ENCODE measurements at places on chromosomes 3 and 15.
A peak's percentile ranks its signal among the peaks of the same experiment; 100 is the strongest.

GRCh38 chr15:72331021-72331420 is 11.1 kb upstream of the CELF6 start:
- no peak for DNase-seq

DNA sequence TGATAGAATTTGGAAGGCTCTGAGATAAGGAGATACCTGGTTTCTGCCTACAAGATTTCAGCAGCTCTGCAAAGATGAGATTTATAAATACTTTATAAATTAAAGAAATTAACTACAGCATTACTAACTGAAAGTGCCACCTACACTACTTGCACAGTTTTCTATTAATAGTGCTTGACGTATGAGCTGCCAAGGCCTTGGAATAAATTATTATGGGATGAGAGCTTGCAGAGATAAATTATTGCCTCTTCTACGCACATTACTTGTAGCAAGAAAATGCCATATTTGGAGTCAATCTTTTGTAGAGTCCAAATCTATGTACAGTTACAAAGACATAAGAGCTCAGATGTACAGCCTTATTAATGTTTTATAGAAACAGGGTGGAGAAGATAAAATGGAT is 89.1 kb downstream of the BCHE start:
- DNase-seq = no peak

- peak; percentile 39 for DNase-seq
Measured at GRCh38 chr3:110327870-110328269, 743.7 kb upstream of the NECTIN3 start.

DNA sequence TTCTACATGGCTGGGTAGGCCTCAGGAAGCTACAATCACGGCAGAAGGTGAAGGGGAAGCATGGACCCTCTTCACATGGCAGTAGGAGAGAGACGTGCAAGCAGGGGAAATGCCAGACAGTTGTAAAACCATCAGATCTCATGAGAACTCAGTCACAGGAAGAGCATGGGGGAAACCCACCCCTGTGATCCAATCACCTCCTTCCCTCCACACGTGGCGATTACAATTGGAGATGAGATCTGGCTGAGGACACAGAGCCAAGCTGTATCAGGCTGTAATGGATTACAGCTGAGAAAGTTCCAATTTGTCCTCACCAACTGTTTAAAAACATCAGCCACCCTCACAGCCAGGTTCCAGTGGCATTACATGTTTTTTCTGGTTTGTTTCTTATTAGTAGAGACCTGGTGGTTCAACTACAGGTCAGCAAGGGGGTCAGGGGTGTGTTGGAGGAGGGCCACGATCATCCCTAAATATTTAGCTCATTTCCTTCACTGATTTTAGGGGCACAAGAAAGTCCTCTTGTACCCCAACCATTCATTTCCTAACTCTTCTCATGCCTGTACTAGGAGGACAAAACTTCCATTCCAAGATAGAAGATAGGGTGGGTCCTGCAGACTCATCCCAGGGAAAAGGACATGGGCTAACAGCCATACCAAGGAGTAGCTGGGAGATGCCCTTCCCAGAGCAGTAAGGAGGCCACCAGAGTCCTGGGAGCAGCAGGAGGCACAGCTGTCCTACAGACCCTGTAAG is 54.4 kb downstream of the ANXA2 start:
- peak; percentile 50 for DNase-seq

DNA sequence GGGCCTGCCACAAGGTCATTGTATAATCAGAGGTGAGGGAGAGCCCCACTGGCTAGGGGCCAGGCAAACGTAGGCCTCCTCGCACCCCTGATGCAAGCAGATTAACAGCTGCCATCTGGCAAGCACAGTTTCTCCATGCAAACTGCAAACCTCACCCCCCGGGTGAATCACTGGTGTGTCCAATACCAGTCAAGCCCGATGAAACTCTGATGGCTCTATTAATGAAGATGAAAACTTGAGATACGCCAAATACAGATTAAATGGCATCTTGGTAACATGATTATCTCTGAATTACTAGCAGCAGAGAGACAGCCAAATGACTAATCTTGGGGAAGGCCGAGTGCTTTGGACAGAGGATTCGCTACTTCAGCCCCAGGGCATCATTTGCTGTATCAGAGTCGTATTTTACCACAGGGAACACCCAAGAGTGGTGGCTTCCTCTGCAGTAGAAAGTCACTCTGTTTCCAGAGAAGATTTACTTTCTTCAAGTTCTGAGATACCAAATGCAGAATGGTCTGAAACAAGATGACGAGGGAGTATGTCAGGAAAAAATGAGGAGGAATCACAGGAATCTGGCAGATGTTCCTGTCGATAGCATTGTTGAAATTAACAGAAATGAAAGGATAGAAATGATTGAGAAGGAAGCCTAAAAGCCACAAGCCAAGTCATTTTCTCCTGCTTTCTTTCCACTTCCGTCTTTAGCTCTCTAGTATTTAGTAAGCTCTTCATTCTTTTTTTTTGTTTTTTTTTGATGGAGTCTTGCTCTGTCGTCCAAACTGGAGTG is 96.2 kb upstream of the NR2F2 start:
- DNase-seq = peak; percentile 65

GRCh38 chr3:186425788-186426730 is 64.0 kb upstream of the DGKG start:
- peak; percentile 62 for DNase-seq

GRCh38 chr3:183980403-183980802 is 37.3 kb downstream of the ABCC5 start:
- no peak for DNase-seq

- no peak for DNase-seq
Measured at GRCh38 chr3:123641505-123641904, 56.7 kb upstream of the HACD2 start.

GRCh38 chr3:187185759-187186158 is 11.5 kb upstream of the RTP1 start:
- no peak for DNase-seq

GRCh38 chr3:123396171-123397049 is 52.5 kb downstream of the ADCY5 start:
- DNase-seq = peak; percentile 58

DNA sequence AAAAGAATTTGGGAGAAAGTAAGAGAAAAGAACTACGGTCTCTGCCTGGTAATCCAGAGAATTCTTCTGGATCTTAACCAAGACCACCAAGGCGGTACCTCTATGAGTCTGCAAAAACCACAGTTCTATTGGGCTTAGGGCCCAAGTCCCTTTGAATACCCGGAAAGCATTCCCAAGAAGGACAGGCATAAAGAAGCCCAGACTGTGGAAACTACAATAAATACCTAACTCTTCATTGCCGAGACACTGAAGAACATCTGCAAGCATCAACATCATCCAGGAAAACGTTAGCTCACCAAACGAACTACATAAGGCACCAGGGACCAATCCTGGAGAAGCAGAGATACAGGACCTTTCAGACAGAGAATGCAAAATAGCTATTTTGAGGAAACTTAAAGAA is 162.3 kb upstream of the TMC3 start:
- DNase-seq = no peak

DNA sequence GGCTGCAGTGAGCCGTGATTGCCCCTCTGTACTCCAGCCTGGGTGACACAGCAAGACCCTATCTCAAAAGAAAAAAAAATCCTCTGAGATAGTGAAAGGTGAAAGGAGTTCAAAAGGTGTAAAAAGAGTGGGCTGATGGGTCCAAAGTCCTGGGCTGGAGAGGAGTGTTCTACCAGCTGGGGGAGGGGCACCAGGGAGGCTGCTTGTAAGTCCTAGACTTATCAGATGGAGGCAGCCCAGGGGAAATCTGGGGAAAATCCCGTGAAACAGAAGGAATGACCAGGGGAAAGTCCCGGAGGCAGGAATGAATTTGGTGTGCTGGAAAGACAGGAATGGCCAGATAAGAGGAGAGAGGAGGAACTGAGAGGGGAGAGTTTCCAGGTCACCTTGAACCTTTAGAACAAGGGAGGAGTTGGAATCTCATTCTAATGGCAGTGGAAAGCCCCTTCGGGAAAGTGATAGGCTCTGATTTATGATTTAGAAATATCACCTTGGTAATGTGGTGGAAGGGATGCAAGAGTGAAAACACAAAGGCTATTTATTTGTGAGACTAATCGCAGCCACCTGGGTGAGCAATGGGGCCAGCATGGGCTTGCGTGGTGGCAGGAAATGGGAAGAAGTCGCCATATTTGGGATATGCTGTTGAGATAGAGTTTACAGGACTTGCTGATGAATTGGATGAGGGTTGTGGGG is 23.4 kb upstream of the PPP4R2 start:
- peak; percentile 74 for DNase-seq

GRCh38 chr3:71625676-71626075 is 42.1 kb upstream of the FOXP1 start:
- peak; percentile 8 for DNase-seq
